ENCODE measurements at places on chromosomes 4 and X. TPM values are rescaled to one million over a fixed set of nuclear protein-coding genes. Genes with fewer than 3 reads are reported as not detected.

GRCh38 chr4:120037411-120037810, 29.2 kb downstream of the MAD2L1 start:
- DNase-seq = no peak

DNA sequence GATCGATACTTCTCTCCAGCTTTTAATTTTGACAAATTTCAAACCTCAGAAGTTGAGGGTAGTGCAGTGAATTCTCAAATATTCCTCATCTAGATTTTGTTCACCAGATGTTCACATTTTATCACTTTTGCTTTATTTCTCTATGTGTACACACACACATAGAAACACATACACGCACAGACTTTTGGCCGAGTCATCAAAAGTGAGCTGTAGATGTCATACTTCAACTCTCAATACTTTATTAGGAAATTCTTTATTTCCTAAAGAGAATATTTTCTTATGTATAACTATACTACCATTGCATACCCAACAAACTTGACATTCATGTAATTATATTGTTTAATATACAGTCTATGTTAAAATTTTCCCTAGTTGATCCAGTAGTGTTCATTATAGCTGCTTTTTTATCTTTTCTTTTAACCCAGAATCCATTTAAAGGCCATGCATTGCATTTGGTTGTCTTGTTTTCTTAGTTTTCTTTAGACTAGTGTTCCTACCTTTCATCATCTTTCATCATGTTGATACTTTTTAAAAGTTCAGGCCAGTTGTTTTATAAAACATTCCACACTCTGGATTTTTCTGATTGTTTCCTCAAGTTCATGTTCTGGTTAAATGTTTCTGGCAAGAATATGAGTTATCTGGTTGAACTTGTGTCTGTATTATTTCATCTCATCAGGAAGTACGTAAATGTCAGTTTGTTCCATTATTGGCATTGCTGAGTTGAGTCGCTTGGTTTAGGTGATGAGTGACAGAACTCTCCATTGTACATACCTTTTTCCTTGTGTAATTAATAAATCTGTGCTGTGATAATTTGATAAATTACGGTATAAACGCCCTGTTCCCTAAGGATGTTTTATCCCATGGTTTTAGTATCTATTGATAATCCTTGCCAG, 94.1 kb upstream of the TLR2 start:
- peak; percentile 13 for DNase-seq

DNA sequence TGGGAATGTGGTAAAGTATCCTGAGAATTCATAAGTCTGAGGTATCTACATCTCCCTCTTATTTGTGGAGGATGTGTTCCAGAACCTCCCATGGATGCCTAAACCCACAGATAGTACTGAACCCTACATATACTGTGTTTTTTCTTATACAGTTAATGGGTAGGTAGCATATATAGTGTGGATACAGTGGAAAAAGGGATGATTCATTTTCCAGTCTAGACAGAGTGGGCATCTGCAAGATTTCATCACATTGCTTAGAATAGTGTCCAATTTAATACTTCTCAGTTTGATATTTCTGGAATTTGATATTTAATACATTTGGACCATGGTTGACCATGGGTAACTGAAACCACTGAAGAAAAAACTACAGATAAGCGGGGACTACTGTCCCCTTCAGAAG, 155.0 kb upstream of the ANKRD50 start:
- DNase-seq = peak; percentile 19

DNA sequence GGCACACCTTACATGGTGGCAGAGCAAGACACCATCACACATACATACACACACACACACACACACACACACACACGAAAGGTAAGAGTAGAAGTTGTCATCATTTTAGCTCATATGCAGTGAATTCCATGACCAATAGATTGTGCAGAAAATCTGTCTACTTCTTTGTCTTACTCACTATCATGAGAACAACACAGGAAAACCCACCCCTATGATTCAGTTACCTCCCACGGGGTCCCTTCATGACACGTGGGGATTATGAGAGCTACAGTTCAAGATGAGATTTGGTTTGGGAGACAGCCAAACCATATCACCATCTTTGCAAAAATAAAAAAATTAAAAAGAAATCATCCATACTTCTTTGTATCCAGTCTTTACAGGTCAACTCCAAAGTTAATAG, 221.1 kb downstream of the BMPR1B start:
- DNase-seq = peak; percentile 54

DNA sequence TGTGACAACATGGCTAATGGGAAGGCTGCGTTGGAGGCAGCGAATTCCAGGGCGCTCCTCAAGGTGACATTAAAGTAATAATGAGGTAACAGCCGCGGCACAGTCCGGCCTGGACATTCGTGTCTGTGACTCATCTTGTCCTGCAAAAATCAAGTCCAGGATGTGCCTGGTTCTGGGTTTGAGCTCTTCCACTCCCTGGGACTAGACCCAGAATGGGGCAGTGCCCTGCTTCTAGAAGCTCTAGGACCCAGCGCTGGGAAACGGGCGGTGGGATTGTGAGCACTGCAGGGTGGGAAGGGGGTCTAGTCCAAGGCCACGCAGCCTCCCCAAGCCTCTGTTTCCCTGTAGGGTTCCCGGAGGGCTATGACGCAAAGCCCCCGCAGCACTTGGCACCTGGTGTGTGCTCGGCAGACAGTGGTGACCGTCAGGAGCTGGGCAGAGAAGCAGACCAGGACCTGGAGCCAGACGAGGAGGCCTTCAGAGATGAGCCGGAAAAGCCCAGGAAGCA, 34.9 kb downstream of the HMX1 start:
- DNase-seq = no peak

GRCh38 chr4:77992581-77992980, 64.5 kb upstream of the FRAS1 start:
- no peak for DNase-seq

- DNase-seq = peak; percentile 18
These were observed 64.0 kb upstream of the PGM2 start for GRCh38 chr4:37762294-37762990.

- DNase-seq = no peak
These were observed 78.3 kb upstream of the C1QTNF7 start for GRCh38 chr4:15349531-15349935.

GRCh38 chr4:181476508-181476890, 766.7 kb upstream of the TENM3 start:
- DNase-seq = no peak

The NCAPG gene
- 60.1 TPM for total RNA-seq

The HPGD gene
- 2.7 TPM for total RNA-seq
